ENCODE measurements at places on chromosomes 3 and 15.

GRCh38 chr3:141334627-141335250 is 33.6 kb upstream of the ZBTB38 start:
- no peak for DNase-seq

- no peak for DNase-seq
Observed at GRCh38 chr15:35442742-35443141, 103.2 kb downstream of the DPH6 start.

- peak; percentile 77 for DNase-seq
Observed at GRCh38 chr3:194070634-194071409, 65.1 kb upstream of the HES1 start.

GRCh38 chr3:99866261-99866761 is 48.6 kb downstream of the CMSS1 start:
- DNase-seq = no peak

GRCh38 chr3:145088917-145089316 is 1072.1 kb downstream of the PLOD2 start:
- peak; percentile 16 for DNase-seq

GRCh38 chr3:163562625-163563024 is 1515.7 kb downstream of the SI start:
- DNase-seq = no peak

DNA sequence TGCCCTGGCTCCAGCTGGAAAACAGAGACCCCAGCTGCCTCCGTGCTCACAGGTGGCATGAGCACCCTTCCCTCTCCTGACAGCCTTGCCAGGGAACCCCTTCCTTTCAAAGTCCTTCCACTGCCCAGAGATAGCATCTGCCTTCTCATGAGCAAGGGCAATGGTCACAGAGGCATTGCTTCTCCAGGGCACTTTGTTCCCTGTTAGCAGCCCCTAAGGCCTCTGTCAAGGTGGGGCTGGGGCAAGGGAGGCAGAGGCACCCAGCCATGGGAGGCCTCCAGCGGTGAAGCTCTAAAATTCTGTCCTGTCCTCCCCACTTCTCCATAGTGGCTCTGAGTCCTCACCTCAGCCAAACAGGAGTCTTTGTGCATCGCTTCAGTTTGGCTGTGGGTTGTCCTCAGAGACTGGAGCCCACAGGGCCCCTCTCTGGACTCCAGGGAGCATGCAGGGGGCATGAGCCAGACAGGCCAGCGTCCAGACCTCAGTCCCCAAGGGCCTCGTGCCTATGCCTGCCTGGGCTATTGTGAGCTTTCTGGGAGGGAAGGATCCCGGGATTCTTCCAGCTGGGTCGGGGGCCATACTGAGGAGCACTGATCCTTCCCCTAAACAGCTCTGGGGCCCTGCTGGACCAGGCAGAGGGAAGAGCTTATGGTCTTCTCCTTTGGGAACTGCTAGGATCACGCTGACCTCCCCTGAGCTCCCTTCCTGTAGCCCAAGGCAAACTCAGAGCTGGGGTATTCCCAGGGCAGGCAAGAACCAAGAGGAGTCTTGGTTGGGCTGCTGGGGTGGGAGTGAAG is 106.6 kb downstream of the DNAJB8 start:
- DNase-seq = no peak

GRCh38 chr3:159902546-159903314 is 85.9 kb upstream of the IL12A start:
- no peak for DNase-seq

DNA sequence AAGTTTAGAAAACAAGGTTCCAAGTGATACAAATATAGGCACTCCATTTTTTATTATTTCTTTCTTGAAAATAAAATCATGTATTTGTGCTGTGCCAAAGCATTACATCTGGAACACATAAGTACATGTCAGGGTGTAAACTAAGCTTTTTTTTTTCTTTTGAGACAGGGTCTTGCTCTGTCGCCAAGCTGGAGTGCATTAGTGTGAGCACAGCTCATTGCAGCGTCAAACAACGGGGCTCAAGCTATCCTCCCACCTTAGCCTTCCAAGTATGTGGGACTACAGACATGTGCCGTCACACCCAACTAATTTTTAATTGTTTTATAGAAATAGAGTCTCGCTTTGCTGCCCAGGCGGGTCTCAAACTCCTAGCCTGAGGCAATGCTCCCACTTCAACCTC is 9.0 kb downstream of the SPATA12 start:
- no peak for DNase-seq

GRCh38 chr15:20272422-20273184 is 269.0 kb downstream of the GOLGA6L6 start:
- no peak for DNase-seq

- no peak for DNase-seq
Observed at GRCh38 chr3:115340586-115340985, 193.5 kb upstream of the ZBTB20 start.

- no peak for DNase-seq
Observed at GRCh38 chr3:123335007-123335670, 113.8 kb downstream of the ADCY5 start.

DNA sequence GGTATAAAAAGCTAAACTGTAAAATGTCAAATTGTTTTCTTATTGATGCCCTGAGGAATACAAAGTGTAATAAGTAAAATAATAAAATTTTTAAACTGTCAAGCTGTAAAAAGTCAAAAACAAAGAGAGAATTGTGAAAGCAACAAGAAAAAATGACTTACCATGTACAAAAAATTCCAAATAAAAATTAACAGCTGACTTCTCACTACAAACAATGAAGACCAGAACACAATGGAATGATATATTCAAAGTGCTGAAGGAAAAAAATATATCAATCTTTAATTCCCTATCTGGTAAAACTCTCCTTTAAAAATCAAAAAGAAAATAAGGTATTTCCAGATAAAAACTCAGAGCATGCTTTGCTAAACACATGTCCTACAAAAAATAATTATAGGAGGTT is 883.5 kb downstream of the IGSF11 start:
- DNase-seq = no peak

DNA sequence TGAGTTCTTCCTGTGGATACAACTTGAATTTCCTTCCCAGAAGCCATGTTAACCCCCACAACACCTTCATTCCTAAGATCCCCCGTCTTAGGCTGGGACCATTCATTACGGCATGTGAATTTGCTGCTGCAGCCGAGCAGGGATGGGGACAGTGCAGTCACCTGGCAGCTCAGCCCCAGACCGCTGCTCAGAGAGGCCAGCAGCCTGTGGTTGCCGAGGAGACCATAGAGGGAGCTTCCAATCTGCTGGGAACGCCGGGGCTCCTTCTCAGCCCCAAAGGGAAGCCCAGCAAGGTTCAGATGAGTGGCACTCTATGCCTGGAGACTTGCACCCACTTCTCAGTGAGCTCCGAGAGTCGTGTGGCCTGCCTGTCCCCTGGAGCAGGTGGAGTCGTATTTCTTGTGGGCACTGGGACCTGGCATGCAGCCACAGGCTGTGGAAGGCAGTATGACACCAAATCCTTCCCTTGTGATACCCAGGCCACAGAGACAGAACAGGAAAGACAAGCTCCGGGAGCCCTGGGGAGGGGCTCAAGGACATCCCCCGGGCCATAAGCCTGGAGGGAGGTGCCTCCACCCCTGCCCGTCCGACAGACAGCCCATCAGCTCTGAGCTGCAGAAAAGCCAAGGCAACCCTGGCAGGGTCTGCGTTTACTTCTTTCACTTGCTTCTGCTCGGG is 167.3 kb downstream of the FAM43A start:
- no peak for DNase-seq

DNA sequence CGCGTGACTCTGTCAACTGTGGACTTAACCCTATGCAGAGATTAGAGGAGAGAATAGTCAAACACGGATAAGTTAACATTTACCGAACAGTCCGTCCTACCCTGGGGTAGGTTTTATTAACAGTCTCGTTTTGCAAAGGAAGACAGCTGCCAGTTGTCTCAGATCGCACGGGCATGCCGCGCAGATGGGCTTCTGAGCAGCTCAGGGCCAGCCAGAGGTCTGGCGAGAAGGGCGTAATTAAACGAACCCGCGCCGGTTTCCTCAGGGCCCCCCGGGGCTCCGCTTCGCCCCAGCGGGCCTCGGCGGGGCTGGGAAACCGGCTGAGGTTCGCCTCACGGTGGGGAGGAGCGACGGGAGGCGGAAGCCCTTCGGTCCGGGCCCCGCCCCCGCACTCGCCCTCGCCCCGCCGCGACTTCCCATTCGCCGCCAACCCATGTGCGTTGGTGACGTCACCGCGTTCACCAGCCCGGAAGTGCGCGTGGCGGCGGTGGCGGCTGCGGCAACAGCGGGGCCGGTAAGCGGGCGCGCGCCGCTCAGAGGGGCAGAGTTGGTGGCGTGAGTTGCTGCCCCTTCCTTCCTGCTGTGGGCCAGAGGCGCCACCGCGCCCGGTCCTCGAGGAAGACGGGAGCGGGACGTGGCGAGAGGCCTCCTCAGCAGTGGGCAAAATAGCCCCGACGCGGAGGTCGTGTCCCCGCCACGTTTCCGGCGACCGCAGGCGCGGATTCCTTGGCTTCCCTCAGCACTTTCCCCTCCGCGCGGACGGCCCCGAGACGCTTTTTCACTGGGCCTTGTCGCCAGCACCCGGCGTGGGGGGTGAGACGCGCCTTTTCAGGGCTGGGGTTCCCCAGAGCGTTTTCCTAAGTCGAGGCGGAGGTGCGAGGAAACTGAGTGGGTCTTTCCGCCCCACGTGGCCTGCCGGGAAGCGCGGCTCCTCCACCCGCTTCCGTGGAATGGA is at the start of gene TRNT1:
TSS of gene TRNT1 (plus strand) at position 464 of the 955 bp plus-strand sequence. CDS start 2,101 bp downstream, outside the sequence.
- DNase-seq = peak; percentile 92

DNA sequence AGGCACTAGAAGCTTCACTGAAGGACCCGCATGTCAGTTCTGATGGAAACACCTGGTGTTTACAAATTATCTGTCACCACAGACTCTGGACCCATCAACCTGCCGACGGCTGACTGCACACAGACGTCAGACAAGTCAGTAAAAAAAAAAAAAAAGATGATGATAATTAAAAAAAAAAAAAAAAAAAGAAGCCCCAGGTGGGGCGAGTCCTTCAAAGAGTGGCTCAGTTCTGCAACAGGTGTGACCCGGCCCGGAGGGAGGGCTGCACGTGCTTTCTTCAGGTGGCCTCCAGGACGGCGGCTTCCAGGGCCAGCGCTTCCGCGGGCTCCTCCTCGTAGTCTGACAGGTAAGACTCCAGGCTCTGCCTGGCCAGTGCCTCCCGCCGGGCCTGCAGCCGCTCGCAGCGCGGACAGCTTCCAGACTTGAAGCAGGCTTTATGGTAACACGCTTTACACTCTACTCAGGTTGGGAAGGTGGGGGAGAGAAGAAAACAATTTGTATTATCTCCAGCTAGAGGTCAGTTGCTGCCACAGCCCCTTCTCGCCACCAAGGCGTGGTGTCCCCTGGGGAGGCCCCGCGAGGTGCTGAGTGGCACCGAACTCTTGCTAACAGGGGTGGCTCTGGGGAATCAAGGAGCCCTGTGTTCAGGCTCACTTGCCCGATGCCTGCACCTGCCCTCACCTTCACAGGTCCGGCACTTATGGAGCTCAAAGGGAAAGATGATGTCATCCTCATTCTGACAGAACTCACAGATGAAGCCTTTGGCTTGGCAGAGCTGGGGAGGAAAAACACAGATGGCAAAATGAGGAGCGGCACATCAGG is 61.8 kb downstream of the RUBCN start:
- DNase-seq = no peak

DNA sequence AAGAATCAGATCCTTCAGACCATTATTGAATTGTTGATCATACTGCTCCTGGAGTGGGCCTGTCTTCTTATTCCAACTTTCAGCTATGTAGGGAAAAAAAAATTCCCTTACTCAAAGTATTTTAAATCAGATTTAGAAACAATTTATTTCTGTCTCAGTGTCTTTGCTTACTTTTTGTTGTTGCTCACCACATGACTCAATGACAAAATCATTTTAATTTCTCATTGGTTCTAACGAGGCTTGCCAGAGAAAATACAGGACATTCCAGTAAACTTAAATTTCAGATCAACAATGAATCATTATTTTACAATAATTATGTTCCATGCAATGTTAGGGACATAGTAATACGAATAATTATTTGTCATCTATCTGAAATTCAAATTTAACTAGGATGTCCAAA is 748.5 kb upstream of the CBLB start:
- DNase-seq = no peak

GRCh38 chr3:167666563-167666962 is 12.8 kb upstream of the WDR49 start:
- DNase-seq = no peak

GRCh38 chr3:74592359-74592758 is 22.1 kb downstream of the CNTN3 start:
- no peak for DNase-seq
